ENCODE measurements at places on chromosomes 2 and 18. TPM values are rescaled to one million over a fixed set of nuclear protein-coding genes. Genes with fewer than 3 reads are reported as not detected.

- H3K4me1 ChIP-seq, result peaks cover 24% of the 10 kb centered on the region
- no peaks in the 10 kb centered on the region for H3K27me3 ChIP-seq
- H3K27ac ChIP-seq, result no peak overlapping the region
- no peak for DNase-seq
- peaks cover 56% of the 10 kb centered on the region for H3K36me3 ChIP-seq
- no peak overlapping the region for H3K4me3 ChIP-seq
These were observed 82.1 kb downstream of the UXS1 start for GRCh38 chr2:106111882-106112571.

DNA sequence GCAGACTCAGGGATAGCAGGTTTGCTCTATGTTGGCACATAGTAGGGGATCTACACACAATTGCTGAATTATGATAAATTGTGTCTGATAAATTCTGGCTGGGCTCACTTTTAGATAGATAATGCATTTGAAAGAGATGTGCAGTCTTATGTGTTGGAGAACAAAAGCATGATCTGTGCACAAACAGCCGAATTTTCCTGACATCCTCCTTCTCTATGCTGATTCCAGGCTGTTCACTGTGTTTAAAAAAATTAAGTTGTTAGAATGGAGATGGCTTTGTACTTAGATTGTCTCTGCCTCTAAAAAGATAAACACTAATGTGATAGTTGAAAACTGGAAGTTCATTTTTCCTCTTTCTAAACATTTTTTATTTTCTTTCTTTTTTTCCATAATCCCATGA, 2.1 kb downstream of the CERS6 start:
- DNase-seq, result no peak
- no peaks in the 10 kb centered on the region for H3K27me3 ChIP-seq
- peak overlapping the region; percentile 94 for H3K4me3 ChIP-seq
- no peaks in the 10 kb centered on the region for H3K36me3 ChIP-seq

DNA sequence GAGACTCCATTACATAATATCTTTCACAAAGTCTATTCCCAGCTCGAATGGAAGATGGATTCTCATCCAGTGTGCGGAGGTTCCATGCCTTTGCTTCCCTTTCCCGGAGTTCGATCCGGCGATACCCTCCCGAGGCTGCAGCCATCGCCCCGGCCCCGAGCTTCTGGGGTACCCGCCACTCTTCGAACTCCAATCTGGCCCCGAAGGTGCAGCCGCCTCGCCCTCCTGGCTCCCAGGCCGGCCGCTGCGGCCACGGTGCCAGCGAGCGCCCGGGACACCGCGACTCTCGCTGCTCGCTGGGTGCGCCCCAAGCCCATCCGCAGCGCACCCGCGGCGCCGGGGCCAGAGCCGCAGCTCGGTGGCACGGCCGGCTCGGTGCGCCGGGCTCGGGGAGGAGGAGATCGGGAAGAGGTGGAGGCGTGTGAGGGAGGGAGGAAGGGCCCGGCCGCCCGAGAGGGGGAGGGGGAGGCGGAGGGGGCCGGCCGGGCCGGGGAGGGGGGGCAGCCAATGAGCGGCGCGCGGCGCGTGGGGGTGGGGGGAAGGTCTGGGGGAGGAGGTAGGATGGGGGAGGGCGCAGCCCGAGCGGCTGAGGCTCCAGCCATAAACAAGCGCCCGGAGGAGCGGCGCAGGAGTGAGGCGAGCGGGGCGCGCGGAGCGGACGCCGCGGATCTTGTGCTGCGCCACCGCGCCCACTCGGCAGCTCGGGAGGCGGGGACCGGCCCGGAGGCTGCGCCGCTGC, at the start of gene CRIM1:
Gene CRIM1 (plus strand): TSS at position 628 of the 739 bp plus-strand sequence. CDS start 515 bp downstream, outside the sequence.
- no peaks in the 10 kb centered on the region for H3K36me3 ChIP-seq
- H3K27ac ChIP-seq, result peak within 1 kb of the TSS; percentile 90
- H3K4me1 ChIP-seq, result peaks cover 74% of the 10 kb centered on the region
- no peaks in the 10 kb centered on the region for H3K27me3 ChIP-seq
- H3K4me3 ChIP-seq, result peak within 1 kb of the TSS; percentile 89
- DNase-seq, result peak; percentile 96

GRCh38 chr2:189056200-189057106, 82.3 kb downstream of the COL3A1 start:
- no peak overlapping the region for H3K4me3 ChIP-seq
- peaks cover 26% of the 10 kb centered on the region for H3K36me3 ChIP-seq
- no peaks in the 10 kb centered on the region for H3K27me3 ChIP-seq
- H3K27ac ChIP-seq, result no peak overlapping the region
- peaks cover 17% of the 10 kb centered on the region for H3K4me1 ChIP-seq

DNA sequence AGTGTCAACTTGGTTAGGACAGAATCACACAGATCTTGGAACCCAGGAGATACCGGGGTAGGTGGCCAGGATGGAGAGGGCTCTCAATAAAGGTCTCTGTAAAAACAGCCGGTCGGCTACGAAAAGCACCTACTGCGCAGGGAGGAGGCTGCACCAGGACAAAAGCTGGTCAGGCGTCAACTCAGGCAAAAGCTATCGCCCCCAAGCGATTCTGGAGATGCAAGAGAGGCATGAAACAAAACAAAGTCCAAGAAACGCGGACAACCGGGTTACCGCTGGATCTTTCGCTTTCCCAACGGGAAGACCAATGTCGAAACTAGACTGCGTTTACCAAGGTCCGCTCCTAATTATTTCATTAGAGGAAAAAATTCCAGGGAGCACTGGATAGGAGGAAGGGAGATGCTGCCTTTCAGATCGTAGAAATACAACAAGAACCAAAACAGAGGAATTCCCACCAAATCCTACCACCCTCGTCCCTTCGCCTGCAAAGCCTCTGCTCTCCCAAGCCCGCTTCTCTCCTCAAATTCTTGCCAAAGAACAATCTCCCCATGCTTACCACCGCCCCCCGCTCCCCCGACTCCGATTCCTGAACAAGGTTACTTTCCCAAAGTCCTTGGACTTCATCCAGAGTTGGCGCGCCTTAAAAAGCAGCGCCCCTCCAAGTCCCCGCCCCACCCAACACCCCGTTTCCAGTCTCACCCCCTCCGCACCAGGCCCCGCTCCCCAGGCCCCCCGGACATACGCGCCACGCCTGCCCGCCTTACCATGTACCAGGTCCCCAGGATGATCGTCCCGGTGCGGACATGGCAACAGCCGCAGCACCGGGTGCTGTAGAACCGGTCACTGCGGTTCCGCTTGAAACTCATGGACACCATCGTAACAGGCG, 539 bp downstream of the LAPTM4A start:
- DNase-seq, result peak; percentile 83
- peaks cover 51% of the 10 kb centered on the region for H3K4me1 ChIP-seq
- peak overlapping the region; percentile 61 for H3K4me3 ChIP-seq
- no peaks in the 10 kb centered on the region for H3K36me3 ChIP-seq
- peaks cover 5% of the 10 kb centered on the region for H3K27me3 ChIP-seq
- peak overlapping the region; percentile 99 for H3K27ac ChIP-seq

DNA sequence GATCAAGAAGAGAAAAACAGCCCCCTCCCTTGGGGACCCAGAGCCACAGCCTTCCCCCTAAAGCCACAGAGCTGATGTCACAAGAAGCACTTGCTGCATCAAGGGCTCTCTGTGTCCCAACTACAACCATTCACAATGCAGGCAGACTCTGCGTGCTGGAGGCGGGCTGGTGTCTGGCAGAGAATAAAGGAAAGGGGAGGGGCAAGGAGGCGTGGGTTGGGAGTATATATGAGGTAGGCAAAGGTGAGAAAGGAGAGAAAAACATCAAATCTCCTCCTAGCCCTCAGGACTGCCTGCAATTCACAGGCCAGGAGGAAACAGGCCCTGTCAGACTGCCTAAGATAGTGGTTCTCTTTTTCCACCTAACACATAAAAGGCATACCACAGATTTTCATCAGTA, 48.8 kb upstream of the IHH start:
- H3K27ac ChIP-seq, result peak overlapping the region; percentile 32
- H3K4me3 ChIP-seq, result no peak overlapping the region
- no peaks in the 10 kb centered on the region for H3K27me3 ChIP-seq
- no peaks in the 10 kb centered on the region for H3K36me3 ChIP-seq
- peak; percentile 66 for DNase-seq

DNA sequence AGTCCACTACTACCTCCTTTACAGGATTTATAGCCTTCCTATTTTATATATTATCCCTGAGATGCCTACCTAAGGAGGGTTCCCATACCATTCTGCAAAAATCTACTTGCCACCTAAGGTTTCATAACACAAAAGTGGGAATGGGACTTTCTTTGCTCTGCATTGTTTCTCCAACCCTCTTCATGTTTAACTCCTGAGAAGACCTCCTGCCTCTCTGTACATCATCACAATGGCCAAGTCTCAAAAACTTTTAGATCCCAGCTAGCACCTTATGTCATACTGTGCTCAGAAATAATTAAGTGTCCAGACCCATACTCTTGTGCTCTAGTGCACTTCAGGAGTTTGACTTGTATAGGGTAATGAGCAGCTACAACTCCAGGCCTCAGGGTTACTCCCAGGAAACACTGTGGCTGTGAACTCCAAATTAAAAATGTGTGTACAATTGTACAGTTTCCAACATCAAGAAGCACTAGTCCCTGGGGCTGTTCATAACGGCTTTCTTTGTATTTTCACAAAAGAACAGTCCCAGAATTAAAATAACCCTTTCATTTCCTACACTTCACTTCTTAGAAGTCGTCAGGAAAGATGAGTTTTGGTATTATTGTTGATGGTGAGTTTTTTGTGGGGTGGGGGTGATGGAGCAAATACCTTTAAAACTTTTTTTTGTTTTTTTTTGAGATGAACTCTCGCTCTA, 39.4 kb downstream of the METAP1D start:
- H3K27ac ChIP-seq, result no peak overlapping the region
- no peaks in the 10 kb centered on the region for H3K36me3 ChIP-seq
- no peaks in the 10 kb centered on the region for H3K4me1 ChIP-seq
- H3K27me3 ChIP-seq, result no peaks in the 10 kb centered on the region
- DNase-seq, result no peak

- H3K4me3 ChIP-seq, result no peak overlapping the region
- peaks cover 30% of the 10 kb centered on the region for H3K4me1 ChIP-seq
- no peaks in the 10 kb centered on the region for H3K36me3 ChIP-seq
These were observed 31.7 kb upstream of the DNMT3A start for GRCh38 chr2:25373269-25373981.

DNA sequence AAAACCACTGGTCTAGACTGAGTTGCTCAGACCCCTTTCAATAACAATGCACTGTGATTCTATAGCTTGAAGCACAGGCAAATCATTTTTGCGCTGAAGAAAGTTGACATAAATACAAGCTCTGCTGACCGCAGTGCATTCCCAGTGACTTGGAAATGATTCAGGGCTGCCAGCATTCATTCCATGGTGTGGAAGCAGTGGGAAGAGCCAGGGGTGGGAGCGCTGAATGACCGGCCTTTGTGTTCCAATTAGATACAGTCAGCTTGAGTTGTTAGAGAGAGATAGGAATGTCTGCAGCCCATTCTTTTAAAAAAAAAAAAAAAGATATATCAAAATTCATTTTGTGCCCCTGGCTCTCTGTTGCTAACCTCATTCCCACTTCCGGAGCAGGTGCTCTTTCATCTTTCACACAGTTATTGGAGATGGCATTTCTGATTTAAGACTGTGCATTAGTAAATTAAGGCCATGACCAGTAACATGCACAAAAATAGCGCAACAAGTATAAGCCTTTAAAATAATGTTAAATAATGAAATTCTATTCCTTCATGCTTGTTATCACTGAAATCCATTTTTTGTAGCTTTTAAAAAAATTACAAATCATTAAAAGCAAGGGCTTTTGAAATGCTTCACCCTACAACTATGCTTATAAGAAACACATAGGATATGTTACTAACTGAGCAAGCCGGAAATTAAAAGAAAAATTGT, 59.4 kb upstream of the CTLA4 start:
- no peaks in the 10 kb centered on the region for H3K27me3 ChIP-seq
- H3K36me3 ChIP-seq, result no peaks in the 10 kb centered on the region
- no peak overlapping the region for H3K27ac ChIP-seq
- no peak overlapping the region for H3K4me3 ChIP-seq
- H3K4me1 ChIP-seq, result peaks cover 15% of the 10 kb centered on the region

DNA sequence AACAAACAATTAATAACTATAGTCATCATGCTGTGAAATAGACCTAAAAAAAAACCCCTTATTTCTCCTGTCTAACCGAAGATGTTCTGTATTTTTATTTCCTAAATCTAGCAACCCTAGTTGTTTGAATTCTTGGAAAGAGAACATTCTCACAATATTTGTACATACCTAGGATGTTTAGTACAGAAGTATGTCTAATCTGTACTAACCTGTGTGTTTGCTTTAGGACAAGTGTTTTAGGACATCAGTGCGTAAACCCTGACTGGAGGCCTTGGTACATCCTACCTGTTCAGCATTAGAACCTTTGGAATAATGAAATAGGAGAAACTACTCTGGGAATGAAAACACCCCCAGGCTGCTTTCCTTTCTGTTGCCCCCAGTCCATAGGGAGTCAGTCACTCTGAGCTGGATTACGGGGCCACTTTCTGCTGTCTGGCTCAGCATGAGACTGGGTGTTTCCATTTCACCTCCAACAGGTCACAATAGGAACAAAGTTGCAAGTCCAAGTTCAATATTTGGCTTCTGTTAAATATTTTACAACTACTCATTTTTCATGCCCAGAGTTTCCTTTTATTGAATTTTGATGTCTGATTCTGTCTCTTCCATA, 114.7 kb downstream of the MTX2 start:
- no peak overlapping the region for H3K4me3 ChIP-seq
- no peak for DNase-seq
- no peaks in the 10 kb centered on the region for H3K36me3 ChIP-seq

GRCh38 chr2:227661827-227662226, 4.8 kb upstream of the SCYGR5 start:
- no peak for DNase-seq
- no peak overlapping the region for H3K27ac ChIP-seq
- no peak overlapping the region for H3K4me3 ChIP-seq

DNA sequence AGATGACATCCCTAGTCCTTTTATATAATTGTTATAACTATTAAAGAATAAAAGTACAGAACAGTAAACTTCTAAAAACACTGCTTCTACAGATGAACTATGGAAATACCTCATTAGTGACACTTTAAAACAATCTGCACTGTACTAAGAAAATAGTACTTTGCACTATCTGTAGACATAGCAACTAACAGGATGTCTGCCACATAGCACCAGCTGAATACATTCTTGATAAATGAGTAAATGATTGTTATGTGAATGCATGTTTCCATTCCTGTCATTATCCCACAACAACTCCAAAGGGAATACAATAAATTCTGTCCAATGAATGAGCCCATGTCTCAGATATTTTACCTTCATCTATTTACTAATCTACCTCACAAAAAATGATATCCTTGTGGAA, 115.3 kb upstream of the SLC35G4 start:
- H3K27me3 ChIP-seq, result no peaks in the 10 kb centered on the region
- H3K27ac ChIP-seq, result no peak overlapping the region
- H3K36me3 ChIP-seq, result no peaks in the 10 kb centered on the region
- H3K4me1 ChIP-seq, result no peaks in the 10 kb centered on the region
- H3K4me3 ChIP-seq, result no peak overlapping the region

Gene DCDC2C
- total RNA-seq, result not detected

Gene ALPP
- not detected for total RNA-seq

Gene ACYP2
- total RNA-seq, result 23.7 TPM

Gene FBLN7
- total RNA-seq, result 2.0 TPM

Data from stomach (tissue), 19 donors.